ENCODE measurements at places on chromosomes 5 and 9.
A peak's percentile ranks its signal among the peaks of the same experiment; 100 is the strongest.

DNA sequence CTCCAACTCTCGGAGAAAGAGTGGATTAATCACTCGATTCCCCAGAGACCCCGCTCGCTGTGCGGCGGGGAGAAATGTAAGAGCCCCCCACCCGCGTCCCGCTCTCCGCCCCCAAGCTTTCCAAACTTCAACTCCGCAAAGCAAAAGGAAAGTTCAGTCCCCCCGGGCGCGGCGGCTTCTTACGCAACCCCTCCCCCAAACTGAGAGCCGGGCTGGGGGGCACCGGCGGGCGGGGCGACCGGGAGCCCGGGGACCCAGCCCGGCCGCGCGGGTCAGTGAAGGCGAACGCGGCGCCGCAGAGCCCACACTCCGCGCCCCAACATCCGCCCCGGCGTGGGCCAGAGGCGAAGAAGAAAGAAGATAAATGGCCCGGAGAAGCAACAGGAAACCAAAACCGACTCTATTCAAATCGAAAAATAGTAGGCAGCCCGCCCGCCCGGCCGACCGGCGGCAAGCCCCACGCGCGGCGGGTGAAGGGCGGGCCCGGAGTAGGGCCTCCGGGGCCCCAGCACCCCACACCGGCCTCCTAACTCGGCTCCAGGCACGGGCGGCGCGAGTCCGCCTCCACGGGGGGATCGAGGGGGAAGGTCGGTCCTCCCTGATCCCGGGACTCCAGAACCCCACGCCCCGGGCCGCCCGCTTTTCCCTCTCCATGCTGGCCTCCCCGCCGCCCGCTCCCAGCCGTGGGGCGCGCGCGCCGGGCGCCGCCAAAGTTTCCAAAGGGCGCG lies 720 bp downstream of the NOTCH1 start:
- DNase-seq: peak; percentile 66

DNA sequence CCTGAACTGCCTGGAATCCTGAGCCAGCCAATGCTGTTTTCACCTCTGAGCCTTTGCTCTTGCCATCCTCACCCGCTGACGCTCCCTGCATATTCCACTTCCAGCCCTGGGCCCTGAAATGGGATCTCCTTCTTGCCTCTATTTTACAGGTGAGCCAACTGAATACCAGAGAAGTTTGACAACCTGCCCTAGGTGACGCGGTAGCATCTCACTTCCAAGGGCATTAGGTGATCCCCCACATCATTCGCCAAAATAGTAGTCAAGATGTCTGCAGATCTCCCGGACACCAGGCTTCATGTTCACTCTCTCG lies 43.5 kb downstream of the FOXI1 start:
- DNase-seq: no peak

- DNase-seq: no peak
Observed at GRCh38 chr5:82886911-82887310, 190.3 kb downstream of the TMEM167A start.

DNA sequence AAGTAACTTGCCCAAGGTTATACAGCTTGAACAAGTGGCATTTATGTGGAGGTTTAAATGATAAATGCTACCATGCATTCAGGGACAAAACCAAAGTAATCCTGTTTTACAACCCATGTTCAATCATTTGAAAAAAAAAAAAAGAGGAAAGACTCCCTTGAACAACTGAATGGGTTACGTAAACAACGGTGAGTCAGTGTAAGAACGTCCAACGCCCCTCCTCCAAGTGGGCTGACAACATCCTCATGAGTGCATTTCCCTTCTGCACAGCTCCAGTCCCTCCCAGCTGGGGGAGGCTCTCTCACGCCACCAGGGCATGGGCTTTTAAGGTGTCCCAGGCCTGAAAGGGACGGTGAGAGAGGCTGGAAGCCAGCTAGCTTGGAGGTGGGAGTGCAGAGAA lies 90.0 kb downstream of the PRRT1B start:
- peak; percentile 55 for DNase-seq

DNA sequence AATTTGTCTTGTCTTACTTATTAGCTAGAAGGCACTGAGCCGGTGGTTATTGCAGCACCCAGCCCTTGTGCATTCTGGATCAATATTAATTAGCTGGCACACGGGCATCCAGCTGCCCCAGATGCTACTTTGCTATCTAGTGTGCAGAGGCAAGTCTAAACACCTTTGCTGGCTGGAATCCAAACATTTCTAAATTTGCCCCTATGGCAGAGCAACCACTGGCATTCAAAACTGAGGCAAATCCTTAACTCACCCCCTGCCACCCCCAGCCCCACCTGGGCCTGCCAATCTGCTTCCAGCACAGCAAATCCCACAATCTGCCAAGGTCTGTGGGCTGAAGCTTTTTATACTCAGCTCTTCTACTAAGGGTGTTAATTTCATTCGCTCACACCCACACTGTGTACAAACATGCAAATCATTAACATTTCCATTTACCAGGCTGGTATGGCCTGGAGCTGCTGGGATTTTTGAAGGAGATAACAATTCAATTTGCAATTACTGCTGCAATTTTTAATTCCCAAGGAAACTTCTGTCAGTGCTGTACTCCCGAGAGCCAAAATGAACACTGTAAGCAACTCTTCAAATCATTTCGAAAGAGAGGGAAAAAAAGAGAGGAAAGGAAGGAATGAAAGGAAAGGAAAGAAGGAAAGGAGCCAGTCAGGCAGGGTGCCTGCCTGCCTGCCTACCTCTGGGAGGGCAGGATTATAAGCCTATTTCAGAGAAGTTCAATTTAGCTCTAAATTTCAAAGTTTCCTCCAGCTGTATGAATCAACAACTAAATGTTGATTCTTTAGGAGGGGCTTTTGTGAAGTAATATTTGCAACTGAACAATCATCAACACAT lies 35.5 kb downstream of the RAPGEF1 start:
- no peak for DNase-seq

DNA sequence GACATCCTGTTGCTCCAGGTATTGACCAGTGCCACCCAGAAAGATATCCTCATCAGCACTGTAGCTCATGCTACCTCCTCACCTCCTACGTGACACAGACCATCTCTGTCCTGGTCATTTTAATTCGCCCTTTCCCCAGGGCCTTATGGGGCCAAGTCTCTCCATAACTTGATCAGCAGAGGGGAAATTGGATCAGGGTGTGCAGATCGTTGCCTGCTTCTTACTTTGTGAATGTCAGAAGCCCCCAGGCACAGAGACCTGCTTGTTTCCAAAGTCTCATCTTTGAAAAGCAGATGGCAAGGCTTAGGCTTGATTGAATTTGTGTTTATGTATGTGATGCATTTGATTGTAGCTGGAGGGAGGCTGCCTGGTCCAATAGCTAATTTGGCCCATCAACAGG lies 8.8 kb upstream of the DBH start:
- no peak for DNase-seq

- DNase-seq: no peak
Observed at GRCh38 chr9:133378408-133378962, 2.3 kb downstream of the STKLD1 start.

DNA sequence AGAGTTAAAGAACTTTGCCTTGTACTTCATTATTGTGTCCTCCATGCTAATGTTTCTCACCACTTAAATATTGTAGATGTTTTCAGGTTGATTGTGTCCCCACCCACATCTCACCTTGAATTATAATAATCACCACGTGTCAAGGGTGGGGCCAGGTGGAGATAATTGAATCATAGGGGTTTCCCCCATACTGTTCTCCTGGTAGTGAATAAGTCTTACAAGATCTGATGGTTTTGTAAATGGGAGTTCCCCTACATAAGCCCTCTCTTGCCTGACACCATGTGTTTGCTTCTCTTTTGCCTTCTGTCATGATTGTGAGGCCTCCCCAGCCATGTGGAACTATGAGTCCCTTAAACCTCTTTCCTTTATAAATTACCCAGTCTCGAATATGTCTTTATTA lies 248.3 kb downstream of the FBXL7 start:
- no peak for DNase-seq

DNA sequence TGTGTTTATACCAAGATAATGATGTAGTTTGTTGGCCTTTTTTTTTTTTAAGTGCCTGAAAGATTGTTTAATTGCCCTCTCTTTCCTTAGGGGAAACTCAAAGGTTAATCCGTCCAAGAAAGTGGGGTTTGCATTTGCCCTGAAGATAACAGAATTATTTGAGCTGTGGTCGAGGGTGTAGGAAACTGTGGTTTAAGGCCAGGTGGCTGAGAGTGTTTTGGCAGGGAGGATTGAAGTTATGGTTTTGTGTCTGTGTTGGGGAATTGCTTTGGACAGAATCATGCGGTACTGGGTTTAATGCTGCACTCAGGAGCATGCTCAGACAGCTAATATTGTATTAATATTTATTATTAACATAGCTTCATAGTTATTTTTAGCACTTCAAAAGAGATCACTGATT lies 509.8 kb downstream of the EBF1 start:
- no peak for DNase-seq

DNA sequence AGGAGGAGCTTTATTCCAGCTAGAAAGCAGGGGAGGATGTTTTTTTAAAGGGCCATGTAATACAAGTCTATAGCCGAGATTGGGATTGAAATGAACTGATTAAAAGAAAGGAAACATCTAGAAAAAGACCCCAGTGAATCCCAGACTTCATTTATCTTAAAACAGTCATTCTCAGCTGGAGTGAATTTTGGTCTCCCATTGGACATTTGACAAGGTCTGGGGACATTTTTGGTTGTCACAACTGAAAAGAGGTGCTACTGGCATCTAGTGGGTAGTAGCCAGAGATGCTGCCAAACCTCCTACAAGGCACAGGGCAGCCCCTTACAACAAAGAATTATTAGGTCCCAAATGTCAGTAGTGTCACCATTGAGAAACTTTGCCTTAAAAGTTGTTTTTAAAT lies 16.3 kb upstream of the SPINK4 start:
- DNase-seq: no peak

DNA sequence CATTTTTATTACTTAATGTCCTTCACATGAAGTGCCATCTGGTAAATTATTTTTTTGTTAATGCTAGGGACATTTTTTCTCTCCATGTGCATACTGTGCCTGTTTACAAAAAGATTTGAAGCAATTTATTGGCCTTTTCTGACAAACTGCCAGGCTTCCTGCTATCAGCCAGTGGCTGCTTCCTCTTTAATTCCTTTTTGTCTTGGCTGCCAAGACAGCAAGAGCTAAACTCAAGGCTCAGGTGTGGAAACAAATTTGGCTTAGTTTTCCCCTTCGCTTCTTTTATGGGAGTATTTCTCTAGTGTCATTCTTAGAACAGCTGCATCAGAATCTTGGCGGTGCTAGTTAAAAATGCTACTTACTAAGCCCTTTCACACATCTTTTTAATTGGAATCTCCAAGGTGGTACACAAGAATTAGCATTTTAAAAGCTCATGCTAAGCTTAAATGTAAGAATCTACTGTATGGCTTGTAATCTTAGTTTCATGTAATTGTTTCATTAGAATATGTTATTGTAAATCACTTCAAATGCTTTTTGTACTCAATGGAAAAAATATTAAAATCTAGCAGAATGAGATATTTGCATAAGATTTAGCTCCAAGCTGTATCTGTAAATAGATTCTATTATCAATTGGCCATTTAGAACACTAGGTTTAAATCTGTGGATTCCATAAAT lies 134.2 kb upstream of the RASGRF2 start:
- no peak for DNase-seq

- DNase-seq: peak; percentile 87
Observed at GRCh38 chr5:43008363-43009153, 31.6 kb downstream of the ANXA2R start.

- no peak for DNase-seq
Observed at GRCh38 chr9:114000063-114000454, 78.0 kb downstream of the AMBP start.

GRCh38 chr5:96150007-96150406 lies 188.4 kb upstream of the ELL2 start:
- DNase-seq: no peak

DNA sequence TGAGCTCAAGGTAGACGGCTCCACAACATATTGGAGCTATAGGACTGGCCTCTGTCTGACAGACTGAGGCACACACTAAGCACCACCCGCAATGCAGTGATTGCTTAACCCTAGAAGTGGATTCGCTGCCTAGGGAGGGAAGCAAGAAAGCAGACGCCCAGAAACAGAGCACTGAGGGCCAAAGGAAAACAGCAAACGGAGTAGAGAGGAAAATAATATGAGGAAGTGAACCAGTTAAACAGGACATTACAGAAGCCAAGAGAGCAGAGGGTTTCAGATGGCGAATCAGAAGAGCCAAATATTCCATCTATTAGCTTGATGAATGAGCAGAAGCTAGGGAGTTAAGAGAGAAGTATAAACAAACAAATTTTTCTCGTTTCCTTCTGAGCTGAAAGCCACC lies 139.2 kb upstream of the LHFPL2 start:
- no peak for DNase-seq

DNA sequence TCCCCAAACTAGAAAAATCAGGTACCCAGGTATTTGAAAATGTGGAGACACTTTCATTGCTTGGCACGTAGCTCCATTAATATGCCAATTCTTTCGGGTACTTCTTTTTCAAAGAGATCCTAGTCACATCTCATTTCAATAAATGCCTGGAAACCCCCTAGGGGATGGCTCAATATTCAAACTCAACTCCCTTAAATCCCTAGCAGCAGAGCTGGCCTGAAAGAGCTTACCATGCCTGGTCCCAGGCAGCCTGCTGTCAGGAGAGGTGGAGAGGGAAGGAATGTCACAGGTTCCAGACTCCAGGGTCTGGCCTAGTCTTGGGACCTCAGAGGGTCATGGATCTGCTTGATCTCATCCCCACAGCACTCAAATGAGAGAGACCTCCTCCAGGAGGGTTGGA lies 187.1 kb downstream of the SPOCK1 start:
- DNase-seq: no peak

DNA sequence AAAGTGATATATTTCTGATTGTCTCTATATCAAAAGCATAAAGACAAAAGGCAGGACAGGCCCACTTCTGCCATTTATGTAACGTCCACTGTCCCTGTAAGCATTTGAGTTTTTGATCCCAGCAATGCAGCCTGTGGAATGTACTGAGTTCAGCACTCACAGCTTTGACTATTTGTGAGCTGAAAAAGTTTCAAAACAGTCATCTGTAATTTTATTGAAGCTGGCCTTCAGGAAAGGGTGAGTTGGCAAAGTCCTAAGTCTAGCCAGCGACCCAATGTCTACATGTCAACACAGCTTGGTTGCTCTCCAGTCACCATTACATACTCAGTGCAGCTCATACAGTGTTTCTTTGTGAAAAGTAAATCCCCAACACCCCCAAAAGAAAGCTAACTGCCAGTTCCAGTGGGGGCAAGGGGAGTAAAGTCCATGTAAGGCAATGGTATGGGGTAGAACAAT lies 9.7 kb downstream of the LIFR start:
- no peak for DNase-seq

DNA sequence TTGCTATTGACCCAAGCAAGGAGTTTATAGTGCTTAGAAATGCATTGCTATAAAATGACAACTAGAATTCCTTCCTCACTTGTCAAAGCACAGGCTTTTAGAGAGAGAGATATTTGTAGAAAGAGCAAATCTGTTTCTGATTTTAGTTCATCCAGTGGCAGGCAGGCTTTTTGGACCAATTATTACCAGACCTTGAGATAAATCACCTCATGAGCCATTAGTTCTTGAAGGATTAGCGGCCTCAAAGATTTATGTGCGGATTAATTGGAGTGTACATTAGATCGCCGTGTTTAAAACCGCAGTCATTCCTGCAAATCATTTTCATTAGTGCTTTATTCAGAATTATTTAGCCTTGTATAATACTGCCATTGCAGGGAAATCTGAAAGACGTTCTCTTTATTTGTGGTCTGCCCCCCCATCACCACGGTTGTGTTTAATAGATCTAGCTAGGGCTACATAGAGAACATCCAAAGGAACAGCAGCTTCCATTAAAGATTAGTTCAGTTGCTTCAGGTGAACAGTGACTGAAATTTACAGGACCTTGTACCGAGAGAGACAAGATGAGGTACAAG lies 28.8 kb upstream of the TJP2 start:
- no peak for DNase-seq

GRCh38 chr5:109506556-109506955 lies 96.8 kb upstream of the PJA2 start:
- DNase-seq: no peak

- no peak for DNase-seq
Observed at GRCh38 chr5:39019254-39019653, 54.9 kb downstream of the RICTOR start.
